SJCRH30 (cell line): ENCODE measurements at places on chromosomes 11 and 22.

DNA sequence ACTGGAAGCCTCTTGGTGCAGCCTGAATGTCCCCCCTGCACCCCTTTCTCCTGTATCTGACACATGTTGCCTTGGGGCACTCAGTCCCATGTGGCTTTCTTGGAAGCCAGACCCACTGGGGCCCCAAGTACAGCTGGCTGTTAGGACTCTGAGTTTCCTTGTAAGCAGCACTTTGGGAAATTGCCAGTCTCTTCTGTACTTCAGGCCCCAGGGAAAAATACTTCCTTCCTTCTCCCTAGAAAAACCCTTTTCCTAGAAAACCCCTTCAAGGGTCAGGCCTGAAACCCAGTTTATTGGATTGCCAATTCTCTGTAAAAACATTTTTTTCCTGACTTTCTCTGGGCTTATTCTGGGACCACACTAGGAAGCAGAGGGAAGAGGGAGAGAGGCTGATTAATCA, 360.3 kb downstream of the TENM4 start:
- DNase-seq = no peak

- no peak for DNase-seq
Measured at GRCh38 chr22:32603651-32604540, 129.3 kb downstream of the FBXO7 start.

- no peak for DNase-seq
Measured at GRCh38 chr22:35070451-35071093, 4.6 kb downstream of the ISX start.

DNA sequence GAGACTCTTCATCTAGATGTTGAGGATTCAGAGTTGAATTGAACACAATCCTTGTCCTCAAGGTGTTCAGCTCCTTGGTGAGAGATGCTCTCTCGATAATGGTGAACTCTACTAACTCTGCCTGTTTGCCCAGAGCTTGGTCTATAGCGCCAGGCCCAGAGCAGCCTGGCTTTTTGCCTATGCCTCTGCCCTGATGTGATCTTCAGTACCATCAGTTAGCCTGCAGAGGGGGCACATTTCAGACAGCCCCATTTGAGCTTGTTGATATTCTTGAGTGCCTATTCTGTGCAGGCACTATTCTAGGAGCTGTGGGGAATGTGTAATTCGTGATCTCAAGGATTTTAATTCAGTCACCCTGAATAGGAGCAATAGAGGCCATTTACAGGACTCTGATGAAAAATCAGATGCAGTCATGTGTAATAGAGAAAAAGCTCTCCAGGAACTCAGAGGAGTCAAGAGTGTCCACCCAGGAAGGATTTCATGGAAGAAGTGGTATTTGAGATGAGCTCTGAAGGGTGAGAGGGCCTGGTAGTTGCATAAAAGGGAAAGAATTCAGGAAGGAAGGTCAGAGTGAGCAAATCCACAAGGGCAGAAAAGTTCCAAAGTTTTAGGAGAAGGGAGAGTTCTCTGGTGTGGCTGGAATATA, 19.3 kb downstream of the GTPBP1 start:
- DNase-seq = no peak

DNA sequence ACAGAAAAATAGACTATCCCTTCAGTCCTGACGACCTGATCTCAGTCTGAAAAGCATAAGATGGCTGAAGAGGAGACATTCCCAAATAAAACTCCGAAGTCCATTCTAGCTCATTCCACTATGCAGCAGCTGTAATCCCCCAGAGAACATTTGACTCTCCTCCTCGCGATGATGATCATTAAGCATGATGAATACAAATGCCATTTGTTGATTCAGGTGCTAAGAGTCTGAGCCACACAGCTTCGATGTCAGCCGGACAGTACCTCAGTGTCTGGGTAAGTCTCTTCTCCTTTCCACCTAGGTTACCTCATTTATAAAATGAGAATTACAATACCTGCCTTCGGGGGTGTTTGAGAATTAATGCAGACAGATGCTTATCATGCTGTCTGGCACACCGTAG, 94.8 kb downstream of the TENM4 start:
- no peak for DNase-seq

DNA sequence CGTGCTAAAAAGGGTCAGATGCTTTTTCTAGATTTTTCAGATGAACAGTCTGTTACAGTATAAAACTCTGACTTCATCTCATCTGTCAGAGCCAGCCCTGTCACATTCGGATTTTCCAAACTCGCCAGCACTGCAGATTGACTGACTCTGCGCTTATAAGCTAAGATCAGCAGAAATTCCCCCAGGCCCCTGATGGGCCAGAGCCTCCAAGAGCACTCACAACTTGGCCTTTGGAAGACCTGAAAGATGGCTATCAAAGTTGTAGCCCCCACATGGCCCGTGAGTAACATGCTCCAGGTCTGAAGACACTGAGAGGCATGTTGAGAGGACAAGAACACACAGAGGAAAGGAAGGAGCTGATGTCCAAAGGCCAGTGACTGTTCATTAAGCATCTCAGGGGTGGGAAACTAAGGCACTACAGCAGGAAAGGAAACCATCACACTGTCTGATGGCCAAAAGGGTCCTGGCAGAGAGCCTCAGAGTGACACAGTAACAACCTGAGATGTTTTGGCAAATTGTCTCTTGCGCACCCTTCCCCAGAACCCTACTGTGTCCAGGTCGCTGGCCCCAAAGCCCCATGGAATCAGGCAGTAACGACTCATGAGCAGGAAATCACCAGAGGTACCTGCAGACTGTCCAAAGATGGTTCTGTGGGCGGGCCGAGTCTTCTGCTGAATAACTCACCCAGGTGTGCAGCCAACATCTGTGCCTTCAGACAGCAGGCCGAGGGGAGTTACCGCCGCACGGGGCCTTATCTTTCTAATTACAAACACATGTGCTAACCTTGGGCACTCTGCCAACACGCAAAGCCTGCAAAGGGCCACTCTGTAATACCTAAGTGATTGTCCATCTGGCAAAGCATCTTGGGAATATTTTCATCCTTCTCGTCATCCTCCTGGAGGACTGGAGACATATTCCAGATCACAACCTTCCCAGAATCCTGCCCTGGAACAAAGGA, 23.6 kb downstream of the HIRA start:
- peak; percentile 13 for DNase-seq

- DNase-seq = no peak
Measured at GRCh38 chr11:6894097-6894496, 1.8 kb upstream of the OR2D2 start.

- DNase-seq = no peak
Measured at GRCh38 chr22:44305888-44306287, 6.9 kb downstream of the SHISAL1 start.

DNA sequence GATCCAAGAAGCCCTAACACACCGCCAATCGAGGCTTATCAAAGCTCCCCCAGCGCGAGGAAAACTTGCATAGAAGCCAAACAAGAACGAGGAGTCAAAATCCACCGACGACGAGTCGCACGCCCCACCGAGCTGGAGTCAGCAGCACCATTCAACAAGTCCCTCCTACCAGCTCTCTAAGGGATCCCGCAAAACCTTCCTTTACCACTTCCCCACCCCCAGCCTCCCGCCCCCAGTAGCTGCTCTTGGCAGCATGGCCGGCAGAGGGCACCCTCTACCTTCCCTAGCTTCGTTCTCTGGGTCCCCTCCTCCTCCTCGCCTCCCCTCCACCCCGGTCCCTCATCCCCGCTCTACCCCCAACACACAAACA, 1.4 kb downstream of the BDNF start:
- peak; percentile 85 for DNase-seq

DNA sequence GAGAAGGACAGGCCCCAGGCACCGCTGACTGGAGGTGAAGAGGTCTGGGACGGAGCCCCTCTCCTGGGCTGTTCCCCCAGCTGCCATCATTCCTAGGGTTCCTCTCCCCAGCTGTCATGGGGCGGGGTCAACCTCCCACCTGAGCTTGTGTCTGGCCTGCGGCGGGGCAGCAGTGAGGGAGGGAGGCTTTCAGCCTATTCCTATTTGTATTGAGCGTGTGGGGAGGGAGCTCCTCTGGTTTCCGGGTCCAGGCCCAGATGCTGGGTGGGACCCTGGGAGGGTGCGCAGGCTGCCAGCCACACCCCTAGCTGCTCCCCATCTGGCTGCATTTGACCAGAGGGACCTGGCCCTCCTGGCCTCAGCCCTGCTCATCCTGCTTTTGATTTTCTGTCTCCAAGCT, 13.7 kb downstream of the TSPAN4 start:
- DNase-seq = no peak

DNA sequence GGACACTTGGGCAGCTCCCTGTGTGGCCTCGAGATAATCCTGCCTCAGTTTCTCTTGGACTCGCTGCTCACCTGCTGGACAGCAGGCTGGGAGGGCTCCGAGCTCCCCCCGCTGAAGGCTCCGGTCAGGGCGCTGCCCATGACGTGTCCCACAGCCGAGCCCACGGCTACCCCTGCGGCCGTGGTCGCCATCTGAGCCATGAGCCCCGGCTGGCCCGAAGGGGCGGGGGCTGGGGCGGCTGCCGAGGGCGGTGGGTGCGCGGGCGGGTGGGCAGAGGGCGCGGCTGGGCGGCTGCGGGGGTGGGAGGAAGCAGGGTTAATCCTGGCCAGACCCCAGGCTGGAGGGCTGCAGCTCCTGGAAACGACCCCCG, 484 bp downstream of the CHCHD10 start:
- no peak for DNase-seq

GRCh38 chr11:9868641-9869040, 204.8 kb downstream of the SWAP70 start:
- DNase-seq = no peak

GRCh38 chr22:35479359-35479758, 61.3 kb upstream of the RASD2 start:
- DNase-seq = no peak

DNA sequence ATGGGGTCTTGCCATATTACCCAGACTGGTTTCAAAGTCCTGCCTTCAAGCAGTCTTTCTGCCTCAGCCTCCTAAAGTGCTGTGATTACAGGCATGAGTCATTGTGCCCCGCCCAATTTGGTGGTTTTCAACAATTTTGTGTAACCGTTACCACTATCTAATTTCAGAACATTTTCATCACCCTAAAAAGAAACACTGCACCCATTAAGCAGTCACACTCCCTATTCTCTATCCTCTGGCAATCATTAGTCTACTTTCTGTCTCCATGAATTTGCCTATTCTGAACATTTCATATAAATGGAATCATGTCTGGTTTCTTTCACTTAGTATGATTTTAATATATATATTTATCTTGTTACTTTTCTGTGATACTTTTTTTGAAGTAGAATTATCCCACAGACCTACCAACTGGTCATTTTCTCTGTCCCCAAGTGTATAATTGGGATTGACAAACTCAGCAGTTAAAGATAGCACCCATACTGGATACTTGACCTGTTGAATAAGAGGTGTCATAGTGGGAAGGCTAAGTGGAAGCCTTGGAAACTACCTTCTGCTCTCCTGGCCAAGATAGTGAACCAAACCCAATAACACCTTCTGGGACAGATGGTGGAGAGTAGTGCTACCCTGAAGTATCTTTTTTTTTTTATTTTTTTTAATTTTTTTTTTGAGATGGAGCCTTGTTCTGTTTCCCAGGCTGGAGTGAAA, 64.8 kb downstream of the STIM1 start:
- DNase-seq = peak; percentile 27

DNA sequence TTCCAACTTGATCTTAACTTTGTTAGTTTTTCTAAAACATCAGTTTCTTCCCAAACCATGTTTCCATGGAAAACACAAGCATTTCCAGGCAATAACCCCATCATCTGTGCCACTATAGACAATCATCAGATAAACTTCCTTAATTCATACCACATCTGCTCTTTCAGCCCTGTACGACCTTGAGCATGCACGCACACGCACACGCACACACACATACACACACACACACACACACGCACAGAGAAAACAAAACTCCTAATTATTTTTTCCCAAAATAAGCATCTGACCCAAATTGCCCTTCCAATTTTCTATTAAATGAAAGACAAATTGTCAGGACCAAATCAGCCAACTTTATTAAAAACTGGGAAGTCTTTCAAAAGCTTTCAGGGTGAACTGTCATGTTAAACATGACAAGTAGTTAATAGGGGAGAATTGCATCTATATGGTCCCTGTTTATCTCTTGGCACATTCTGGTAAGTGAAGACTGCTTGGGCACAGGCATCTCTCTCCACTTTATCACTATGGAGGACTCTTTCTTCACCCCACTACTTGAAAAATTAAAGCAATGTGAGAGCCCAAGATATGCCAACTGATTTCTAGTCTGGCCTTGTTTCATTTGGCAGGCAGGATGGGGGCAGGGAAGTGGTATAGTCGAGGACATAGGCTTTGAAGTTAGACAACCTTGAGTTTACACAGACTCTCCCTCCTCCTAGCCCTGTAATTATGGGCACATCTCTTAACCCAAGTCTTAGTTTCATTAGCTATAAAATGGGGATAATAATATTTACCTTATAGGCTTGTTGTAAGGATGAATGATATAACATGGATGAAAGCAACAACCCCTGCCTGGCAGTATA, 15.1 kb downstream of the ADM start:
- no peak for DNase-seq

- no peak for DNase-seq
Measured at GRCh38 chr22:45840483-45840882, 136.5 kb downstream of the WNT7B start.

DNA sequence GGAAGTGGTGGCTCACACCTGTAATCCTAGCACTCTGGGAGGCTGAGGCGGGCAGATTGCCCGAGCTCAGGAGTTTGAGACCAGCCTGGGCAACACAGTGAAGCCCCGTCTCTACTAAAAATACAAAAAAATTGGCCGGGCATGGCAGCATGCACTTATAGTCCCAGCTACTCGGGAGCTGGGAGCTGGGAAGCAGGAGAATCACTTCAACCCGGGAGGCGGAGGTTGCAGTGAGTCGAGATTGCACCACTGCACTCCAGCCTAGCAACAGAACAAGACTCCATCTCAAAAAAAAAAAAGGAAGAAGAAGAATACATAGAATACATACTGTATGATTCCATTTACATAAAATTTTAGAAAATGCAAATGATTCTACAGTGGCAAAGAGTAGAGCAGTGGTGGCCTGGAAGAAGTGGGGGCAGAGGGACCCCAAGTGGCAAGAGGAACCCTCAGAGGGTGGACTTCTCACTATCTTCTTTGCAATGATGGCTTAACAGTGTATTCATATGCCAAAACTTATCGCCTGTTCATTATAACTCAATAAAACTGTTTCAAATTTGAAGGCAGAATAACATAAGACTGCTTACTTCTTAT, 22.0 kb downstream of the PACSIN2 start:
- no peak for DNase-seq

GRCh38 chr11:130168105-130168504, 8.5 kb downstream of the ST14 start:
- DNase-seq = no peak

- no peak for DNase-seq
Measured at GRCh38 chr11:100438376-100438775, 248.7 kb upstream of the ARHGAP42 start.
